GM10248 (cell line): ENCODE measurements at places on chromosomes 3 and 15.

DNA sequence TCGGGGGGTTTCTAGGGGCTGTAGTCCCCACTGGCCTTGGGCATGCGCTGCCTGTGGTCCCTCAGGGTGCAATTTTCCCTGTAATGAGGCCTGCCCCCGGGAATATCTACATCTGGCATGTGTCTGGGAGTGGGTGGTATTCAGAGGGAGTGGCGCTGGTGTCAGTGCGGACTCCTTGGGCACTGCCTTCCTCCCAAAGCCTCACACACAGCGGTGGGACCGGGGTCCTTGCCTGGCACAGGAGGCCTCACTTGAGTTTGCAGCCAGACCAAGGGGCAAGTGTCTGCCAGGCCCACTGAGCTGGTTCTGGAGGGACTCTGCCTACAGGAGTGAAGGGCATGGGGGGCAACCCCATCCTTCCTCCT lies 53.5 kb upstream of the PCSK6 start:
- DNase-seq: no peak

GRCh38 chr15:90607361-90607760 lies 77.6 kb downstream of the CRTC3 start:
- DNase-seq: no peak

GRCh38 chr3:111961461-111962164 lies 17.2 kb upstream of the ABHD10 start:
- no peak for DNase-seq

- DNase-seq: no peak
Observed at GRCh38 chr15:75425966-75426500, 25.5 kb downstream of the SIN3A start.

GRCh38 chr3:134392336-134392983 lies 18.2 kb upstream of the AMOTL2 start:
- DNase-seq: no peak

DNA sequence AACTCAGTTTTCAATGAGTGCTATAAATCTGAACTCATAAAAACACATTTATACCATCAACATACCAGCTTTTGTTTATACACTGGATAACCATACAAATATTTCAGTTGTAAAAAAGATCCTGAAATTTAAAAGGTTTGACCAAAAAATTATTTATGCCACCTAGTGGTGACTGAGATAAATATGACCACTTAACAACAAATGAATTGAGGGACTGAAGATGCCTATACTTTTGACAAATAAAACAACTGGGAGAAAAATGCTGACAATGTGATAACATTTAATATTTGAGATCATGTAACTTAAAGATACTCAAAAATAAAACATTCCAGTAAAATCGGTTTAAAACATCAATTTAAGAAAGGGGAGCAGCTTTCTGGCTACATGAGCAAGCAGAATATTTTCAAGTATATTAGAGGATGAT lies 30.4 kb downstream of the ATG3 start:
- peak; percentile 26 for DNase-seq

- DNase-seq: peak; percentile 48
Observed at GRCh38 chr3:150635526-150635925, 32.4 kb downstream of the SELENOT start.

DNA sequence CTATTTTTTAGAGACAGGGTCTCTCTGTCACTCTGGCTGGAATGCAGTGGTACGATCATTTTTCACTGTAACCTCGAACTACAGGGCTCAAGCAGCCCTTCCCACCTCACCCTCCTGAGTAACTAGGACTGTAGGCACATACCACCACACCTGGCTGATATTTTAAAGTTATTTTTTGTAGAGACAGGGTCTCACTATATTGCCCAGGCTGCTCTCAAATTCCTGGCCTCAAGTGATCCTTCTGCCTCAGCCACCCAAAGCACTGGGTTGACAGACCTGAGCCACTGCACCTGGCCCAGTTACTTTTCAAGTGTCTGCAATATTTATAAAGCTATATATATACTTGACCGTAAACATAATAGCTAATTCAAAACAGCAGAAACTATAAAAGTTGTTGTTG lies 75.0 kb downstream of the PIAS1 start:
- no peak for DNase-seq

- no peak for DNase-seq
Observed at GRCh38 chr15:37136666-37137065, 36.3 kb upstream of the MEIS2 start.

DNA sequence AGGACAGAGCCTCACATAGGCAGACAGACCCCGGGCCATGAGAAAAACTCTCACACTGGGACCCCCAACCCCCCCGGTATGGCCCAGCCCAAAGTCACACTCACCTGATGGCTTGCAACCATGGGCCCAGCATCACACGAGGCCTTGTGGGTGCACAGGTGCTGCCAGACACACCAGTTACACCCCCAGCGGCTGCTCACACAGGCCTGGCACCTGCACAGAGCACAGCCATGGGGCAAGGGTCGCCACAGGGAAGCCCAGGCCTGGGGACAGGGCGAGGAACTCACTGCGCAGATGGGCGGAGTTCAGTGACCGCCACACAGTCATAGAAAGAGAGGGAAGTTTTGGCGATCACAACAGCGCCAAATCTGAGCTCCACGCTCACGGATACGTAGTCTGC lies 9.3 kb downstream of the PLXNB1 start:
- DNase-seq: no peak

- no peak for DNase-seq
Observed at GRCh38 chr15:27418726-27419125, 447.7 kb downstream of the GABRG3 start.

- no peak for DNase-seq
Observed at GRCh38 chr15:33226559-33227181, 32.2 kb upstream of the FMN1 start.

DNA sequence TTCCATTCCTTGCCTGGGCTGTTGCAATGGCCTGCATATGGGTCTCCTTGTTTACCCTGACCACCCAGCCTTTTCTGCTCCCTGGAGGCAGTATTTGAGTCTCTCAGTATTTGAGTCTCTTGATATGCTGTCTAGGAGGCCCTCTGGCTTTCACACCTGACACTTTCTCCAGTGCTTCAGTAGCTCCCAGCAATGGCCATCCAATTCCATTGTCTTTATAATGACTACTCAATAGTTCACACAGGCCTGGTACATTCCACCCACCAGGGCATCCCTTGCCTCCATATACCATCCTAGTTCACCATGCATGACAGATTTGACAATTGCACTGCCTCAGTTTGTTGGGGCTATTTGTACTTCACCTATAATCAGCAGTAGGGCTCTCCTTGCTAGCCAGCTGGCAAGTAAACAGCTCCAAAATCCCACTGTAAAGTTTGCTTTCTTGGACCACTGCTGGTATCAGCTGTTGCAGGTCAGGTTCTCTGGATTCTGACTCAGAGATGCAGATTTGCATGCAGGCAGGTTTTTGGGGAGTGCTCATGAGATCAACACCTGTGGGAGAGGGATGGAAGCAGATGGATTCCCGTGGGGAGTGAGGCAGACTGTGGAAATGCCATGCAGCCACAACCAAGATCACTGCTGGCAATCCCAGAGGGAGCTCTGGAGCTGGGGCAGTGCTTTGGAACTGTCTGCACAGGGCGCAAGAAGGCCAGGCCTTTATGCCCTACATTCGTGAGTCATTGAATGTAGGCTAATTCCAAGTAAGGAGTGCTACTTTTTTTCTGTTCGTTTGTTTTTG lies 19.1 kb upstream of the XIRP1 start:
- no peak for DNase-seq

GRCh38 chr3:140768941-140769340 lies 91.1 kb downstream of the TRIM42 start:
- no peak for DNase-seq

DNA sequence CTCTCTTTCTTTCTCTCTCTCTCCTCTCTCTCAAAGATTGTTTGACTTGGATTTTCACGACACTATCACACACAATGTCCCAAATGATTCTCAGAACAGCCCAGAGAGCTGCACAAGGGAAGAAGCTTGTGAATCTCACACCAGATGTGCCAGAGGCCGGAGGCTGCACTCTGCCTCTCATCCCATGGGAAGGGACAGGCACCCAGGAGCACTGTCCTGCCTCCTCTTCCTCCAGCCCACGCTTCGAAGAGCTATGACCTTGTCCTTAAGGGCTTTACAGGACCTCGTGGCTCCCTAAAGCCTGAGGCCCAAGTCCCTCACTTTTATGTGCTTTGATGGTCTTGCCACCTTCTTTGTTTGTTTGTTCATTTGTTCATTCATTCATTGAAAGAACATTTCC lies 267.6 kb downstream of the FAM43A start:
- no peak for DNase-seq

- DNase-seq: no peak
Observed at GRCh38 chr15:68537097-68537496, 41.7 kb upstream of the CORO2B start.

DNA sequence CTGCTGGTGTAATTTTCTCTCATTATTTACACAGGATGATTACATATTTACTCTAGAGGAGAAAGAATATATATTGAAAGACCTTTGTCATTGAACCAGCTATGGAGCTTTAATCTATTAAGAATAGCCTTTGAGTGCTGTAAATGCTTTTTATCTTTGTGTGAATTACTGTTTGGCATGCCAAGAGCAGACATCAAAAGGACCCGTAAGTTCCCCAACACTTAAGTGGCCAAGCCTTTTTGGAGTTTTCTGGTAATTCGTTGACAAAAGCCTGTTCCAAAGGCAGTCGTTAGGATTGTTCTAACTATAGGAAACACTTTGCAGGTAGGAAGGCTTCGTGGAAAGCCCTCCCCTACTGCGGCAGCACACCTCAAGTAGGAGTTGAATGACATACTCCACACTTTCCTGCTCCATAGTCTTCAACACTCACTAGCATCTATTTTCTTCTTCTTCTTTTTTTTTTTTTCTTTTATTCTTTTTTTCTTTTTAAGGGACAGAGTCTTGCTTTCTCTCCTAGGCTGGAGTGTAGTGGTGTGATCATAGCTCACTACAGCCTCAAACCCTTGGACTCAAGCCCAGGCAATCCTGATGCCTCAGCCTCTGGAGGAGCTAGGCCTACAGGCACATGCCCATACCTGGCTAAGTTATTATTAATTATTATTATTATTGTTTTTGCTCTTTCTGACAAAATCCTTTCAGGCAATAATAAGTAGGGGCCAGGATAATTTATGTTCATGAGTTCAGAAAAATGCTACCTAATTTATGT lies 98.6 kb downstream of the SUCNR1 start:
- no peak for DNase-seq

DNA sequence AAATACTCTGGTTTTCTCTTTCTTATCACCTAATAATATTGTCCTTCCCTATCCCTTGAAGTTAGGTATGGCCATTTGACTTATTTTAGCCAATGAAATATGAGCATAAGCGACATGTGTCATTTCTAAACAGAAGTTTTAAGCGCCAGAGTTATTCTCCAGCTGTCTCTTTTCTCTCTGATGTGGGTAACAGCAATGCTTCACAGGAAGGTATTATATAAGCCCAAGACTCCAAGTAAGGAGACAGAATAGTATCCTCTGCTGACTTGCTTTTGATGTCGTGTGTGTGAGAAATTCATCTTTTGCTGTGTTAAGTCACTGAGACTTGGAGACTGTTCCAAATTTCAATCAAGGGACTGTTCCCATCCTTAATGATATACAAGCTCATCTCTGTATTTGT lies 224.6 kb upstream of the NECTIN3 start:
- no peak for DNase-seq

GRCh38 chr3:129034642-129035041 lies 25.9 kb upstream of the GP9 start:
- no peak for DNase-seq

DNA sequence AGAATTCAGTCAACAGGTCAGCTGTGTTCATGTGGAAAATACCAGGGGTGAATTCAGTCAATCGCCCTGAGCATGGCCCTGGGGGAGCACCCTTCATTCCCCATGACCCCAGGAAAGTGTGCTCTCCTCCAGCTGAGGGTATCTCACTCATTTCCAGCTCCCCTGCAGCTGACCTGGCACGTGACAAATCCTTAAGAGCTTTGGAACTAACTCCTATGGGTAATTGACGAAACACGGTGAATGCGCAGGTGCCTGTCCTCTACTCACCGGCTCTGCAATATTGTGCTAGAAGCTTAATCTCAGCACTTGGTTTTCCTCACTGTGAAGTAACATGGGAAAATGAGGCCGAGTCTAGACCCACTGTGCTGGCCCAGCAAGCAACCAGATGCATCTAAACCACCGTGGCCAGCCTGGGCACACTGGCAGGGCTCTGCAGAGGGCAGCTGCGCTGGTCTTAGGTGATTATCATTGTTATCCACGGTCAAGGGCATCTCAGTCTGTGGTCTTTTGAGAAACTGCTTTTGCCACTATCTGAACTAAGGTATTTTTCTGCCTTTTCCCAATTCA lies 63.1 kb downstream of the SPSB4 start:
- DNase-seq: no peak

GRCh38 chr3:99607151-99607550 lies 31.2 kb upstream of the COL8A1 start:
- no peak for DNase-seq

DNA sequence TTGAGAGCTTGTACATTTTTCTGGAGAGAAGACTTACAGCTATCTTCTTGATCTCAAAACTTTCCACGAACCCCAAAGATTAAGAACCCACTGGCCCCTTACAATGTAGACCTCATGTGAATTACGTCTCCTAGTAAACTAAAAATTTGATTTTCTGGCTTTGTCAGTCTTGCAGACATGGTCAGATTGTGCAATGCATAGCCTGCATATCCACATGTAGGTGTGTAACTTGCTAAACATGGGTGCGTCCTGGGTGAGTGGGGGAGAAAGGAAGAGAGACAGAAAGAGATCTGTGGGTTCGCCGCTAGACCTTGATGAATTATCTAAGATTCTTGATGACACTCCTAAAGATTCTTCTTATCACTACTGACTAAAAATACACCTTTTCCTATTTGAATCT lies 561.2 kb upstream of the MDFIC2 start:
- no peak for DNase-seq

- DNase-seq: peak; percentile 54
Observed at GRCh38 chr3:12994357-12994606, 78.9 kb downstream of the IQSEC1 start.

GRCh38 chr15:77975332-77976094 lies 102.0 kb downstream of the TBC1D2B start:
- DNase-seq: no peak

- no peak for DNase-seq
Observed at GRCh38 chr15:65303687-65304380, 643 bp upstream of the RNU5B-1 start.

DNA sequence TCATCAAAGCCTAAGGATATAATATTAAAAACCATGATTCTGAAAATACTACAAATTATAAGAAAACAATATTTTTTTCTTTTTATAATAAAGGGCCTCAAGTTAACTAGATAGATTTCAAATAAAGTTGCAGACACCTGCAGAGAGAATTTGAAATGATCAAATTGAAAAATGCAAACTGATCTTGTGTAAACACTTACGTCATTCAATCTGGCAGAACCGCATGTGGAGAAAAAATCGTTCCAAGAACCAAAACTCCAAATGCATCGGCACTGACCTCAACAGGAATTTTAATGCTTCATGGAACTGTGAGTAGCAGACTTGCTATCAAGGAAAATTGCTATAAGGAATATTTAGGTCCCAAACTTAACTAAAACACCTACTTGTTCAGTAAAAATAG lies 17.2 kb downstream of the CPA3 start:
- no peak for DNase-seq
